Adrenal gland (tissue), 19 donors: ENCODE measurements at places on chromosomes 11 and 22. TPM values are rescaled to one million over a fixed set of nuclear protein-coding genes. Genes with fewer than 3 reads are reported as not detected.

The GTSE1 gene
- 0.74 TPM for total RNA-seq

The OR56A1 gene
- not detected for total RNA-seq

The CTSF gene
- total RNA-seq: 181 TPM

The EMID1 gene
- total RNA-seq: 40.6 TPM

The DMC1 gene
- total RNA-seq: 2.1 TPM

The IFITM1 gene
- 238 TPM for total RNA-seq

The GRIA4 gene
- not detected for total RNA-seq

GRCh38 chr11:72676861-72677341 is 2.7 kb upstream of the PDE2A start:
- H3K36me3 ChIP-seq: no peaks in the 10 kb centered on the region
- no peak overlapping the region for H3K4me3 ChIP-seq
- peak; percentile 80 for DNase-seq
- no peak overlapping the region for H3K27ac ChIP-seq
- peaks cover 5% of the 10 kb centered on the region for H3K4me1 ChIP-seq
- no peaks in the 10 kb centered on the region for H3K27me3 ChIP-seq

- no peak overlapping the region for H3K4me3 ChIP-seq
- H3K36me3 ChIP-seq: no peaks in the 10 kb centered on the region
- H3K4me1 ChIP-seq: no peaks in the 10 kb centered on the region
- no peaks in the 10 kb centered on the region for H3K27me3 ChIP-seq
Measured at GRCh38 chr11:11237070-11237832, 115.8 kb downstream of the CSNK2A3 start.

DNA sequence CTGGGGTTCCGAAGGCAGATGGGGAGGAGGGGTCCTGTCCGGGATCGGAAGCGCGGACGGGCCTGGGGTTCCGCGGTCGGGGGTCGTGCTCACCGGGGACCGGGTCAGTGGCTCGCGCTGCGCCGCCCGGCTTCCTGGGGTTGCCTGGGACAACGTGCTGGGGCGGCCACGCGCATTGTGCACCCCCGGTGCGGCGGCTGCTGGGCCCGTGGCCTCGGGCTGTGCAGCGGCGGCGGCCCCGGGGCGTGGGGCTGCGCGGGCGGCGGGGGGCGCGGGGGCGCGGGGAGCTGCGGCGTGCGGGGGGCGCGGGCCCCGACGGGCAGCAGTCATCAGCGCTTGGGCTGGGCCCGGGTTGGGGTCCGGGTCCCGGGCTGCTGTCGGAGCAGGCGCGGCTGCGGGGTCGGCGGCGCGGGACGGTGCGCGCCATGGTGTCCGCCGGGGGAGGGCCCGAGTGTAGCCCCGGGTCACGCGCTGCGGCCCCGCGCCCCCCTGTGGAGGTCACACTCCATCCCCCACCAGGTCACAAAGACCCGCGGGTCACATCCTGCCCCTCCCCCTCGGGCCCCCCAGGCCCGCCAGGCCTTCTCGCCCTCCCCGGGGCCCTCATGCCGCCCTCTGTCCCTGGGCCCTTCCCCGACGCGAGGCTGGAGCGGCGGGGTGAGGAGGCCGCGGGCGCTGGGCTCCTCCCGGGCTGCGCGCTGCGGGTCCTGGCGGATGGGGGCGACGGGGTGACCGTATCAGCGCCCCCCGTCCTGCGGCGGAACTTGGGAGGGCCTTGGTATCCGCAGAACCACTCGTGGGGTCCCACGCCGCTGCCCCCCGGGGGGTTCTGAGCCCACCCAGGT is at the start of gene TTLL8:
Gene TTLL8, minus strand, starts transcription at position 238 of the 845 bp plus-strand sequence.
- H3K4me3 ChIP-seq: peak within 1 kb of the TSS; percentile 34
- H3K27ac ChIP-seq: no peak within 1 kb of the TSS
- no peak for DNase-seq
- peaks cover 27% of the 10 kb centered on the region for H3K27me3 ChIP-seq

GRCh38 chr11:11534981-11535380 is 86.8 kb downstream of the GALNT18 start:
- no peak for DNase-seq
- peaks cover 10% of the 10 kb centered on the region for H3K4me1 ChIP-seq
- H3K27ac ChIP-seq: no peak overlapping the region
- no peaks in the 10 kb centered on the region for H3K36me3 ChIP-seq

GRCh38 chr22:20638507-20638870 is 131.1 kb downstream of the MED15 start:
- no peaks in the 10 kb centered on the region for H3K36me3 ChIP-seq
- no peak overlapping the region for H3K27ac ChIP-seq
- H3K27me3 ChIP-seq: no peaks in the 10 kb centered on the region
- no peak for DNase-seq
- no peak overlapping the region for H3K4me3 ChIP-seq

- H3K27ac ChIP-seq: no peak overlapping the region
- peak; percentile 95 for DNase-seq
- no peaks in the 10 kb centered on the region for H3K4me1 ChIP-seq
- no peak overlapping the region for H3K4me3 ChIP-seq
Measured at GRCh38 chr11:11798586-11799438, 43.0 kb upstream of the USP47 start.

GRCh38 chr11:2779981-2780849 is 80.4 kb upstream of the KCNQ1OT1 start:
- H3K27me3 ChIP-seq: no peaks in the 10 kb centered on the region
- no peaks in the 10 kb centered on the region for H3K36me3 ChIP-seq
- DNase-seq: peak; percentile 64
- H3K27ac ChIP-seq: peak overlapping the region; percentile 92

DNA sequence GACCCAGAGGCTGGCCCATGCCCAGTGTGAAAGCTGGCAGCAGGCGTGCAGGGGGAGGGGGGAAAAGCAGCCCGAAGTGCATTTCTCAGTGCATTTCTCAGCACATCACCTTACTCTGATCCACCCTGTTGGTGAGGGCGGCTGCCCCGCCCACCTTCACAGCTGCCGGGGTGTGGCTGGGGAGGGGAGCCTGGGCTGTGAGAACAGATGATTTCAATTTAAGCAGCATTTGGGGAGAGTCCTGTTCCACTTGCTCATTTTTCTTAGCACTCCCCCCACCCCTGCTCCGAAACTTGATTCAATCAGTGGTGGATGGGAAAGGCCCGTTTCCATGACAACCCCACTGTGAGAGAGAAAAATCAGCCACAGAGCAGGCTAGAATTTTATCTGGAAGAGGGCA is 84.8 kb downstream of the SNX19 start:
- H3K27ac ChIP-seq: no peak overlapping the region
- no peak overlapping the region for H3K4me3 ChIP-seq
- no peak for DNase-seq
- no peaks in the 10 kb centered on the region for H3K36me3 ChIP-seq

GRCh38 chr11:8870411-8871170 is 40.4 kb upstream of the AKIP1 start:
- H3K27ac ChIP-seq: peak overlapping the region; percentile 83
- no peaks in the 10 kb centered on the region for H3K36me3 ChIP-seq
- peaks cover 3% of the 10 kb centered on the region for H3K4me1 ChIP-seq
- H3K27me3 ChIP-seq: no peaks in the 10 kb centered on the region
- DNase-seq: peak; percentile 63

DNA sequence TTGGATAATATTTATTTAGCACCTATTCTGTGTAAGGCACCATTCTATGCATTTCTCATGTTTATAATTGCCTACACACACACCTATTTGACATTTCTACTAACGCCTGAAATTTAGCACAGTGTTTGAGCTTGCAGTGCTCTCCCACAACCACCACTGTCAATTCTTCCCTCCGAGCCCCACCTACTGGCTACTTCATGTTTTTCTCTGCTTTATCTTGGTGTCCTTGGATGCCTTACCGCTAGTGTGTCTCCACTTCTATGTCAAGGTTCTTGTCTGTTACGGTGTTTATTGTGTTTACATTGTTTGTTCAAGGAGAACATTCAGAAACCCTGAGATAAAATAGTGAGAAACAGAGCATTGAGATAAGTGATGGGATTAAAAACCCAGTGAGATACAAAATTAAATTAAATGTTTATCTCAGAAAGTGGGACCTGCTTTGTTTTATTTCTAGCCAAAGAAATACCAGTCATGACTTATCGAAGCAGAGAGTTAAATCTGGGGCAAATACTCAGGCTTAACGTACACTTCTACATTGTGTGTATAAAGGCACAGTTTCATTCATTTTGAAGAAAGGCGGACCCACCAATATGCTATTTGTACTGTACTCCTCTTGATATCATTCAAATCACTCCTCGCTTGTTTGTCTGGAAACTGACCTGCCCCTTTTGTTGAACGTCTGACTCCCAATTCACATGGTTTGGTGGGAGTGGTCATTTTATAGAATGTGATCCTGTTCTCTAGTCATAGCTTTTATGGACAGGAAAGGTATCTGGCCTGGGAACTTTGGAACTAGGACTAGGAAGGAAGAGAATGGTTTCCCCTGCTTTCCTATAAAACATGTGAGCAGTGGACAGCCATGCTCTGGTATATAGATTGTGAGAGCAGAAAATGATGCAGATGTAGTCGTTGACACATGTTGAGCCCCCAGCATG is 39.2 kb upstream of the SLC36A4 start:
- no peak overlapping the region for H3K4me3 ChIP-seq
- peak; percentile 37 for DNase-seq
- no peaks in the 10 kb centered on the region for H3K36me3 ChIP-seq
- peaks cover 4% of the 10 kb centered on the region for H3K4me1 ChIP-seq
- no peak overlapping the region for H3K27ac ChIP-seq

DNA sequence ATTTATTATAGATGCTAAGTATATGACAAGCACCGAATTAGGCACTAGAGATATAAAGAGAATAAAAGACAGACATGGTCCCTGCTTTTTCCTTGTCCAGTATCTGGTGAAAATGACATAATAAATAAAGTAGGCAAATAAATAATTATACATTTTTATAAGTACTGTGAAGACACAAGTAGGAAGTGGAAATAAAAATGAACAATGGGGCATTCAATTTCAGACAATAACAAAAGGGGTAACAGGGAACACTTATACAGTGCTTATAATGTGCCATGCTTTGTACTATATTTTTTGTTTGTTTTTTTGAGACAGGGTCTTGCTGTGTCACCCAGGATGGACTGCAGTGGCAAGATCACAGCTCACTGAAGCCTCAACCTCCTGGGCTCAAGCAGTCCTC is 4.3 kb downstream of the KBTBD3 start:
- no peak for DNase-seq
- H3K27me3 ChIP-seq: no peaks in the 10 kb centered on the region
- H3K4me3 ChIP-seq: no peak overlapping the region
- H3K4me1 ChIP-seq: no peaks in the 10 kb centered on the region
- H3K27ac ChIP-seq: no peak overlapping the region
- no peaks in the 10 kb centered on the region for H3K36me3 ChIP-seq

DNA sequence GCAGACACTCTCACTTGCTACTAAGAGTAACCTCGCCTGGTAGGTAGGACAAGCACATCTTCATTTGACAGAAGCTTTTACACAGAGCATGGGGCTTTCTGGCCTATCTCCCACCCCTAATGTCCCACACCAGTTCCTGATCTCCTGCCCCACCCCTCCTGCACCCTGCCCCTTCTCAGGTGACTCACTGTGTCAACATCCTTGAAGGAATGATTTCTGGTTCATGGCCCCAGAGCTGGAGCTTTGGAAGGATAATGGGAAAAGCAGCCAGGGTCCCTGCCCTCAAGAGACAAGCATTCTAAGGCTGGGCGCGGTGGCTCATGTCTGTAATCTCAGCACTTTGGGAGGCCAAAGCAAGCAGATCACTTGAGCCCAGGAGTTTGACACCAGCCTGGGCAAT is 47.2 kb downstream of the LRFN4 start:
- H3K27me3 ChIP-seq: no peaks in the 10 kb centered on the region
- H3K4me3 ChIP-seq: no peak overlapping the region
- no peak overlapping the region for H3K27ac ChIP-seq
- no peaks in the 10 kb centered on the region for H3K36me3 ChIP-seq
- DNase-seq: no peak

- H3K36me3 ChIP-seq: no peaks in the 10 kb centered on the region
- no peaks in the 10 kb centered on the region for H3K27me3 ChIP-seq
- no peak overlapping the region for H3K4me3 ChIP-seq
Measured at GRCh38 chr11:79296141-79296540, 144.7 kb downstream of the TENM4 start.

- DNase-seq: no peak
- H3K36me3 ChIP-seq: no peaks in the 10 kb centered on the region
Measured at GRCh38 chr11:16191868-16192240, 164.5 kb downstream of the SOX6 start.

GRCh38 chr22:22214819-22215329 is 29.7 kb upstream of the VPREB1 start:
- H3K36me3 ChIP-seq: no peaks in the 10 kb centered on the region
- no peaks in the 10 kb centered on the region for H3K27me3 ChIP-seq
- H3K27ac ChIP-seq: no peak overlapping the region
- no peak overlapping the region for H3K4me3 ChIP-seq
- H3K4me1 ChIP-seq: no peaks in the 10 kb centered on the region

- DNase-seq: no peak
- H3K27me3 ChIP-seq: no peaks in the 10 kb centered on the region
- no peaks in the 10 kb centered on the region for H3K4me1 ChIP-seq
- H3K27ac ChIP-seq: no peak overlapping the region
- H3K36me3 ChIP-seq: no peaks in the 10 kb centered on the region
Measured at GRCh38 chr11:76242004-76242779, 35.9 kb upstream of the WNT11 start.

GRCh38 chr11:18522388-18522787 is 4.4 kb downstream of the TSG101 start:
- no peak overlapping the region for H3K27ac ChIP-seq
- DNase-seq: no peak
- no peaks in the 10 kb centered on the region for H3K27me3 ChIP-seq
- no peaks in the 10 kb centered on the region for H3K36me3 ChIP-seq
- peaks cover 12% of the 10 kb centered on the region for H3K4me1 ChIP-seq

DNA sequence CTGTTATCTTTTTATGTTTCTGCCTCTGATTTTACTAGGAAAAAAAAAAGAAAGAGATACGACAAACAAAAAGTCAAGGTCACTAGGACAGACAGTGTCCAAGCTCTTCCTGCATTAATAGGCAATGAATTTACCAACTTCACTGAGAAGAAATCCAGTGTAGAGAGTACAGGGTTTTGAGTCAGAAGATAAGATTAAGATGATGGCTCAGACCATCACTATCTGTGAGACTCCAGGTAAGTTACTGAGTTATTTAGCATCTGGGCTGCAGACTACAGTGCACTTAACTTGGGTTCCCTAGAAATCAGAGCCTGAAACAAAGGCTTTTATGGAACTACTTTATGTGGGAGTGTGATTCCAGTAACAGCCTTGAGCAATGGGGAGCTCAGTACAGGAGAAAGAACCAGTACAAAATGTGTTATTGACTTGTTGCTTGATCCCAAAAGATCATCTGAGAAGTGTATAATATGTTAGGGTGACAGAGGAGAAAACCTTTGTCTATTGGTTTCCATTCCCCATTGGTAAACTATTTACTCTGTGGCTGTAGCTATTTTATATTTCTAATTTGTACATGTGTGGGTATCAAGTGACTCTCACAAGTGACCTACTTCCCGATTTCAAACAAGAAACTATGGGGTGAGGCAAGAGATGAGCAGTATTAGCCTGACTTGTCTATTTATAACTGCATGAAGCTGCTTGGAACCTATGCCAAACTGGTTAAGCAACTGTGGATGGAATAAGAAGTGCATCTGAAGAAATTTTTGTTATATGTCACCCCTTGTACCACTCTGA is 395.8 kb downstream of the RAB38 start:
- peak overlapping the region; percentile 48 for H3K27ac ChIP-seq
- H3K27me3 ChIP-seq: no peaks in the 10 kb centered on the region
- H3K4me1 ChIP-seq: peaks cover 10% of the 10 kb centered on the region
- no peak overlapping the region for H3K4me3 ChIP-seq
- peak; percentile 30 for DNase-seq
